ENCODE measurements at places on chromosomes 3 and 15. TPM values are rescaled to one million over a fixed set of nuclear protein-coding genes. Genes with fewer than 3 reads are reported as not detected.

CD200 gene
- total RNA-seq = 5.2 TPM

- DNase-seq = no peak
Measured at GRCh38 chr3:132784502-132785025, 62.4 kb upstream of the NPHP3 start.

GRCh38 chr3:132561003-132561402, 36.1 kb upstream of the ACKR4 start:
- no peak for DNase-seq

GRCh38 chr15:60414016-60414682, 16.4 kb upstream of the ANXA2 start:
- no peak for DNase-seq

MST1R gene
- total RNA-seq = 0.89 TPM

GRCh38 chr15:67906382-67906781, 66.5 kb upstream of the RNU6-1 start:
- no peak for DNase-seq

DNA sequence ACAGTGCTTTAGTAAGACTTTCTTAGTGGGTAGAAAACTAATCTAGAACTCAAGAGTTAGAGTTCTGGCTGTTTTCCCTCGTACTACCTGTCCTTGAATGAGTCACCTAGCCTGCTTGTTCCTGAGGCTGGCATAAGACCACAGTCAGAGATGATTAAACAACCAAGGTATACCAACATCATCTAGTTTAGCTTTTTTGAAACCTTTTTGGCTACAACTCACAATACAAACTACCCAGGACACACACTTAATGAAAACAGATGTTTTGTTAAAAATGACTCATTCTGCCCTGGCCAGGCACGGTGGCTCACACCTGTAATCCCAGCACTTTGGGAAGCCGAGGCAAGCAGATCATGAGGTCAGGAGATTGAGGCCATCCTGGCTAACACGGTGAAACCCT, 4.6 kb downstream of the MCCC1 start:
- DNase-seq = no peak

GRCh38 chr15:65233696-65234095, 22.4 kb upstream of the CILP start:
- no peak for DNase-seq

HESX1 gene
- 0.39 TPM for total RNA-seq

DNA sequence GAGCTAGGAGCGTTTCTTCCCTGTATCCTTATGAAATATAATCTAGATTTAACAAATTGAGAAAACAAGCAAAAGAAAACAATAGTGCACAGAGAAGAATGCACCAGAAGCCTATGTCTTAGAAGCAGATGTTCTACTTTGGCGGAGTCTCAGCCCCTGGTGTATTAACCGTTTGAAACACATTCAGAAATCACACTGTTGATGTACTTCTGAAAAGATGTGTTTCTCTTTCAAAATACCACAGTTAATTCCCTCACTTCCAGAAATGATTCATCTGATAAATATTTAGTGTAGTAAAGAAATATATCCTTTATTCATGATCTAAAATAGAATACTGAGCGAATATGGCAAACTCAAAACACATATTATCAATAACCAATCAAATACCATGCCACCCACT, 77.7 kb downstream of the CBLB start:
- no peak for DNase-seq

FILIP1L gene
- 0.08 TPM for total RNA-seq

RBPMS2 gene
- not detected for total RNA-seq

DNA sequence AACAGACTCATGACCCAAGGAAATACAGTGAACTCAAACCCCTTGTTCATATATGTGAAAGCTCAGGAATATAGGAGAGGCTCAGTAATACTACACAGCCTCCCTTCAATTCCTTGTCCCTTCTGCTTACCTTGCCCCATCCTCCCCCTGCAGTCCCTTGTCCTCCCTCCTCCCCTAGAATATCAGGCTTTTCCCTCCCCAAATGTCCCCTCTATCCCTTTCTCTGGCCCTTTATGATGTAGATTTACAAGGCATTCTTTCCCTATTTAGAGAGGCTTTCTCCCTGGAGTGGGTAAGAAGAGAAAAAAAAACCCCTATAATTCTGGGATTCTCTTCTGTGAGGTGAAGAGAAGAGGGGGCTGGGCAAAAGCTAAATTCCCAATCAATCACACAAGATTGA, 64.9 kb upstream of the KBTBD8 start:
- no peak for DNase-seq

ROPN1 gene
- total RNA-seq = not detected

DNA sequence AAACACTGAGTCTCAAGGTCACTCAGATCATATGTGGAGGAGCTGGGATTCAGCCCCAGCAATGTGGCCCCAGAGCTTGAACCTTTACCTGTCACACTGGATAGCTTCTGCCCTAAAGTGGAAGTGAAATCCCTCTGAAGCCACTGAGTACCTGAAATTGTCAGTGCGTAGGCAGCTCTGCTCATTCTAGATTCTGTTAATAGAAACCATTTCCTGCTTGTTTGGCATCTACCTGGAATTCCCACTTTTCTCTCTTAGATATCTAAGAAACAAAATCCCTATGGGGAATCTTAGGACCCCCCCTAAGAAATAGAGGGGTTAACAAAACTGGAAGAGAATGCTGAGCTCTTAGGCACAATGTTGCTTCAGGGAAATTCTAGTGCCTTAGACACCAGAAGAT, 29.8 kb downstream of the FBXL22 start:
- DNase-seq = no peak

GRCh38 chr3:39933986-39934693, 124.7 kb downstream of the MYRIP start:
- no peak for DNase-seq

DNA sequence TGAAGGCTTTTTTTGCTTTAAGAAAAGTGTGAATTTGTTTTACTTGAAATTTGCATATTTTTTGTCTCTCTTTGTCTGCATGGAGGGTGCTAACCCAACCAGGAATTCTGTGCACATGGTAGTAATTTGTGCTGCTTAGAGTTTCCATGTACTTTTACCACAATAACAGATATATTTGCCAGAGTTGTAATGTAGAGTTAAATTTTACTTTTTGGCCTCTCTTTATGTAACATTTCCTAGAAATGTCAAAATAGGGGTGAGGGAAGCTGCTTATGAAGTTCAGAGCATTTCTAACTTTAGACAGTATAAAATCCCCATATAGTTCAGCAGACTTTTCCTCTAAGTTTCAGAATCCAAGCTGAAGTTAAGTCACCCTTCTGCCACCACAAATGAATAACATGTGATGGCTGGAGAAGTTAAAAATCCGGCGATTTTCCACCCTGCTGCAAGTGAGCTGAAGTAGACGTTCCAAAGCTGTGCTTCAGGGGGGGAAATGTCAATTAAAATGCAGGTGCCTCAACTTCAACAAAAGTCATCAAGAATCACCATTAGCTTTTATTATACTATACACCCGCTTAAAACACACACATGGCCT, 385.7 kb upstream of the NR2F2 start:
- DNase-seq = no peak

PPP2R3A gene
- total RNA-seq = 0.14 TPM

- DNase-seq = no peak
Measured at GRCh38 chr3:14143271-14144225, 18.7 kb downstream of the TMEM43 start.

ZNF502 gene
- total RNA-seq = 2.7 TPM

DNA sequence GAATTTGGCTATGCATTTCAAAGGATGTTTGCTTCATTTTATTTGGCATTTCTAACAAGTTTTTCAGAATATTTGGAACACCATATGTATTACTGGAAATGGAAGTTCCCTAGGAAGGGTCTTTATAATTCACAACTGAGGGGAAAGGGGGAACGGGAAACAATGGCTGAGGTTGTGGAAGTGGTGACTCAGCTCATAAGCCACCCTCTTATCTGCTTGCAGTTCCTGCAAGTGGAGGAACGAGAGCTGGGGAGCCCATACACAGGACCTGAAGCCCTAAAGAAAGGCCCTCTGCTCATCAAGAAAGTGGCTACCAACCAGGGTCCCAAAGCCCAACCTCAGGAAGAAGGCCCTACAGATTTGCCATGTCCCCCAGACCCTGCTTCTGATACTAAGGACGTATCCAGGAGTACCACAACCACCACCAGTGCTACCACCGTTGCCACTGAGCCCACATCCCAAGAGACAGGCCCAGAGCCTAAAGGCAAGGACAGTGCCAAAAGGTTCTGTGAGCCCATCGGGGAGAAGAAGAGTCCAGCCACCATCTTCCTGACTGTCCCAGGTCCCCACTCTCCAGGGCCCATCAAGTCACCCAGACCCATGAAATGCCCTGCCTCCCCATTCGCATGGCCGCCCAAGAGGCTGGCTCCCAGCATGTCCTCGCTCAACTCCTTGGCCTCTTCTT, 37.9 kb downstream of the ESYT3 start:
- no peak for DNase-seq

- no peak for DNase-seq
Measured at GRCh38 chr15:41876689-41877088, 17.2 kb downstream of the SPTBN5 start.
